CD4-positive, alpha-beta T cell (primary cell): ENCODE measurements at places on chromosomes 12 and 14. TPM values are rescaled to one million over a fixed set of nuclear protein-coding genes. Genes with fewer than 3 reads are reported as not detected.

DNA sequence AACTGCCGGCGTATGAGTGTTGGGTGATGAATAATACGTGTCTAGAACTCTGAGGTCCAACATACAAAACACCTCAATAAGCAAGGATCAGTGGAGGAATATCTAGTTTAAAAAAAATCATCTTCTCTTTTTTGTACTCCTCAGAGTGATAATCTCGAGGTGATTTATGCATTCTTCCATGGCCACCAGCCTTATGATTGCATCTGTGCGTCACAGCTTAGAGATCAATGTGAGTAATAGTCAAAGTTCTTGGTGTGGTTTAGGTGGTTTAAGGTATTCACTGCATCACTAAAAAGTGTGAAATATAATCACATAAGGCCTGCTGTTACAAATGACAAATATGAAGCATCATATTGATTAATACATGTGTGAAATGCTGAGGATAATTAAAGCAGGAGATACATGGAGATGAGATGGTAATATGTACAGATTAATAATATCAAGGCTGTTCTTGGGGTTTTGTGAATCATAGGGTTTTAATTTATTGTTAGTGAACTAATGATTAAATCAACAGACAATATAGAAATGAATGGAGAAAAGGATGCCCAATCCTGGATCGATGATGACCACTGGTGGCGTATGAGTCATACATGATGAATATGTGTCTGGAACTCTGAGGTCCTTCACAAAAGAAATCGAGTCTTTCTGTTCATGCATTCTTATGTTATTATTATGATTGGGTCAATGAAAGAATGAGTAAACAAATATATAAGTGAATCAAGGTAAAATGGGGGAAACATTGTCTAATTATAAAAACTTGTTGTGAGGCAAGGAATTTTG, 68.8 kb upstream of the RTL1 start:
- no peaks in the 10 kb centered on the region for H3K27me3 ChIP-seq
- H3K27ac ChIP-seq, result no peak overlapping the region
- no peak for DNase-seq
- no peaks in the 10 kb centered on the region for H3K4me1 ChIP-seq

The A2M gene
- total RNA-seq, result not detected

The C12orf50 gene
- not detected for total RNA-seq

GRCh38 chr12:3527181-3527580, 36.2 kb downstream of the PRMT8 start:
- no peak overlapping the region for H3K4me3 ChIP-seq
- H3K4me1 ChIP-seq, result no peaks in the 10 kb centered on the region
- no peaks in the 10 kb centered on the region for H3K27me3 ChIP-seq

GRCh38 chr14:34041220-34041619, 90.3 kb upstream of the EGLN3 start:
- H3K36me3 ChIP-seq, result no peaks in the 10 kb centered on the region
- DNase-seq, result no peak
- H3K27me3 ChIP-seq, result no peaks in the 10 kb centered on the region
- no peak overlapping the region for H3K27ac ChIP-seq
- peaks cover 50% of the 10 kb centered on the region for H3K4me1 ChIP-seq
